ENCODE measurements at places on chromosomes 5 and 9.

- DNase-seq = no peak
Measured at GRCh38 chr9:134870746-134871662, 9.6 kb upstream of the FCN2 start.

- DNase-seq = no peak
Measured at GRCh38 chr5:139417214-139417613, 13.3 kb upstream of the SPATA24 start.

- no peak for DNase-seq
Measured at GRCh38 chr5:108728566-108729241, 19.0 kb upstream of the FER start.

DNA sequence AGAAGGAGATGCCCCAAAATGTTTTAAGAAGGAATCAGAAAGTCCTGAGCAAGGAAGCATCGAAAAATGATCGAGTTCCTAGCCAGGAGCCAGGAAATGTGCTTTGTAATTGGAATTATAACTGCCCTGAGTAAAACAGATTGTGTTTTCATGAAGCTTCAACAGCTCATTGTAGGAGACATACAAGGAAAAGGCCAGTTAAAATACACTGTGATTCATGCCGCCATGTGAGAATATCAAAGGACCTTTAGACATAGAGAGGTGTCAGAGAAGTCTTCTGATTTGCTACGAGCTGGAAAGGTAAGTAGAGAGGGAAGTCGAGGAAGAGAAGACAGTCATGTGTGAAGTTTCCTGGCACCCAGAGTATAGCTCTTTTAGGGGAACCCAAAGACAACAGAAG lies 60.9 kb downstream of the NR3C1 start:
- no peak for DNase-seq

DNA sequence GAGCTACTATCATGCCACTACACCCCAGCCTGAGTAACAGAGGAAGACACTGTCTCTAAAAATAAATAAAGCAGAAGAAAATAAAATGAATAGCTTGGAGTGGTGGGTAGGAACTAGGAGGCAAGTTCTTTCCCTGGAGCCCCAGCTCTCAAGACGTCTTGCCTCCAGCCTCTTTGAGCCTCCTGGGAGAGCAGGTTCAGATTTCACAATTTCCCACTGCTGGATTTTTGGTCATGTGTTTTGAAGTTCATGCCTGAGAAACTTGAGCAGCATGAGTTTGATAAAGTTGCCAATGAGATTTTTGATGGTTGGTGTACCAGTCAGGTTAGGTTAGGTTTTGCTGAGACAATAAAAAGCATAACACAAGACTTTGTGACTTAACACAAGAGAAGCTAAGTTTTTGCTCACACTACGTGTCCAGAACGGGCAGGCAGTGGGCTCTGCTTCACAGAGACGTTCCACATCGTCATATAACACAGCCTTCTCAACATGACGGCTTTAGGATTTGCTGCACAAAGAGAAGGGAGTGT lies 4.1 kb upstream of the CCDC69 start:
- DNase-seq = no peak

GRCh38 chr9:69731348-69731747 lies 28.5 kb downstream of the PTAR1 start:
- DNase-seq = no peak

DNA sequence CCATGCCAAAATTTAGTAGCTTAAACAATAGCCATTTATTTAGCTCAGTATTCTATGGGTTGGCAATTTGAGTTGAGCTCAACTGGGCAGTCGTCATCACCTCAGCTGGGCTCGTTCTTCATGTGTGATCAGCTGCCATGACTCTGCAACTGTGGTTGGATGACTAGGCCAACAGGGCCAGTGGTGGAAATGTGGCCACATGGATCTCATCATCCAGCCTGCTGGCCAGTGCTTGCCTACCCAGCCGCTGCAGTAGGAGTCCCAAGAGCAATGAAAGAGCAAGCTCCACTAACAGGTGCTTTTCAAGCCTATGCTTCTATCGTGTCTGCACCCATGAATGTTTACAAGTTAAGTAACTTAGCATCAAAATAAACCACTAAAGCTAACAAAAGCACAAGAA lies 158.0 kb downstream of the ATPSCKMT start:
- DNase-seq = no peak

- DNase-seq = no peak
Measured at GRCh38 chr5:59436364-59437148, 457.0 kb downstream of the PDE4D start.

- DNase-seq = no peak
Measured at GRCh38 chr5:38576442-38576841, 20.0 kb upstream of the LIFR start.

GRCh38 chr5:152092580-152092979 lies 167.9 kb upstream of the GLRA1 start:
- DNase-seq = no peak

- DNase-seq = no peak
Measured at GRCh38 chr5:6376974-6377520, 1.3 kb downstream of the MED10 start.

GRCh38 chr9:105330201-105330600 lies 85.8 kb downstream of the SLC44A1 start:
- DNase-seq = no peak

- no peak for DNase-seq
Measured at GRCh38 chr9:134532084-134532483, 109.5 kb upstream of the COL5A1 start.

DNA sequence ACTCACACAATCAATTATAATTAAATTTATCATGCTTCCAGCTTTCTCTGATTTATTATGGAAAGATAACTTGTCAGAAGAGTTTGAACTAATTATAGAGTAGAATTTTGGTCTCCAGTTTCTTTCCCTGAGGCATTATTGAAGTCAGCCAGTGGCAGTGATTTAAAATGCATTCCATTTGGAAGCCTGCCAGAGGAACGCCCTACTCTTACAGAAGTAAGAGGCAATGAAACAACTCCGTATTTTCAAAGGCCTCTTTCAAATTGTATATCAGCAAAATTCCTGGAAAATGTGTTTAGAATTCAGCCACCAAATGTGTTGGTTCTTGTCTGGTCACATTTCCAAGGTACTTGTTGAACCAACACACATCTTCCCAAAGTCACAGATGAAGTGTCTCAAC lies 640.9 kb downstream of the SEMA5A start:
- DNase-seq = no peak

- no peak for DNase-seq
Measured at GRCh38 chr5:17018871-17019270, 82.8 kb upstream of the MYO10 start.

DNA sequence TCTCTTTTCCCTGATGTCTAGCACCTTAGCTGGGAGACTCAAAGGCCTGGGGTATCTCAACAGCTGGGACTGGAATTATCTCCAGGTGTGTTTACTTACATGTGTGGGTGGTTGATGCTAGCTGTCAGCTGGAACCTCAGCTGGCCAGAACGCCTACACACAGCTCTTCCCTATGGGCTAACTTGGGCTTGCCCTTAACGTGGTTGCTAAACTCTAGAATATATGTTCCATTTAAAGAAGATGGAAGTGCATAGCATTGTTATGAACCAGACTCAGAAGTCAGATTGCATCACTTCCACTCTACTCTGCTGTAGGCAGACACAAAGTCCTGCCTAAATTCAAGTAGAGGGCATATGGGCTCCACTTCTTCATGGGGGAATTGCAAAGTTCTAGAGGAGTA lies 29.3 kb downstream of the SGCD start:
- DNase-seq = no peak
